ENCODE measurements at places on chromosomes 11 and 22. TPM values are rescaled to one million over a fixed set of nuclear protein-coding genes. Genes with fewer than 3 reads are reported as not detected.

The ANO3 gene
- 4.6 TPM for total RNA-seq

The TMEM45B gene
- not detected for total RNA-seq

The TSPAN32 gene
- total RNA-seq: 2.5 TPM

The MAJIN gene
- total RNA-seq: not detected

The SELENOM gene
- total RNA-seq: 226 TPM

The NEFH gene
- total RNA-seq: 0.49 TPM

The EFCAB6 gene
- total RNA-seq: 4.0 TPM

The GNAZ gene
- 8.8 TPM for total RNA-seq

The MOGAT2 gene
- 0.57 TPM for total RNA-seq

The CARNS1 gene
- total RNA-seq: 0.38 TPM

The GAL3ST1 gene
- not detected for total RNA-seq

The ZBTB44 gene
- total RNA-seq: 69.5 TPM

The C11orf97 gene
- not detected for total RNA-seq

The SYT13 gene
- not detected for total RNA-seq

The KDM4D gene
- total RNA-seq: 0.88 TPM

The SLC17A6 gene
- not detected for total RNA-seq

The MED19 gene
- 8.7 TPM for total RNA-seq

The MS4A8 gene
- total RNA-seq: not detected

The MRGPRX3 gene
- not detected for total RNA-seq

The KCNJ1 gene
- total RNA-seq: 0.44 TPM

The SYT12 gene
- total RNA-seq: 0.34 TPM

The PLAAT5 gene
- total RNA-seq: 41.7 TPM

The SMARCB1 gene
- 84.2 TPM for total RNA-seq

The LSP1 gene
- 196 TPM for total RNA-seq

The ELFN2 gene
- not detected for total RNA-seq

The ANKRD49 gene
- 14.2 TPM for total RNA-seq

The CCDC15 gene
- 2.5 TPM for total RNA-seq

The C11orf87 gene
- not detected for total RNA-seq

The MFNG gene
- total RNA-seq: 9.0 TPM

The BTBD18 gene
- not detected for total RNA-seq

The TMPRSS4 gene
- total RNA-seq: 1.1 TPM

The IL10RA gene
- 62.1 TPM for total RNA-seq

The MSANTD4 gene
- 23.5 TPM for total RNA-seq

The SYVN1 gene
- total RNA-seq: 49.0 TPM

The NPTXR gene
- 5.3 TPM for total RNA-seq

The STK33 gene
- 0.68 TPM for total RNA-seq

The DEAF1 gene
- total RNA-seq: 28.4 TPM

The DRD2 gene
- total RNA-seq: not detected

The C22orf31 gene
- total RNA-seq: not detected

The POU2AF1 gene
- total RNA-seq: not detected

The OR52N4 gene
- not detected for total RNA-seq

All from subcutaneous adipose tissue (tissue), 4 donors.